ENCODE measurements at places on chromosomes 13 and 19.
A peak's percentile ranks its signal among the peaks of the same experiment; 100 is the strongest.

GRCh38 chr19:33293255-33294057 is 8.9 kb downstream of the CEBPA start:
- DNase-seq: peak; percentile 61

- no peak for DNase-seq
Observed at GRCh38 chr13:69999875-70000274, 107.8 kb upstream of the ATXN8OS start.

GRCh38 chr19:37251308-37252229 is 33.6 kb downstream of the ZNF383 start:
- DNase-seq: peak; percentile 82

GRCh38 chr13:68257111-68257842 is 1027.1 kb upstream of the PCDH9 start:
- DNase-seq: no peak

DNA sequence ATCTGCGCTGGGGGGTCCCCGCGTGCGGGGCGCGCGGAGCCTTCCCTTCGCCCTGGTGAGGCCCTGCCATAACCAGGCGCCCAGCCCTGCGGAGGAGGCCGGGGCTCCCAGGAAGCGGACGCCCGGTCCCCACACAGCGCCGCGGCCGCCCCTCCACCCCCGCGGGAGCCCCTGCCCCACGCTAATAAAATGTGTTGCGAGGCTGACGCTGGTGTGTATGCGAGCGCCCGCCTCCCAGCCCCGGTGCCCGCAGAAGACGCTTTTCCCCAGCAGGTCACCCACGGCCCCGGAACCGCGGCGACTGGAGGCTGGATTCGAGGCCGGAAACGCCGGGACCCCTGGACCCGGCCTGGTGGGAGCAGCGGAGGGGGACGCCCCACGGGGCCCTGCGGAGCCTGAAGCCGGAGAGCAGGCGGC is 12.1 kb upstream of the CDC34 start:
- no peak for DNase-seq

DNA sequence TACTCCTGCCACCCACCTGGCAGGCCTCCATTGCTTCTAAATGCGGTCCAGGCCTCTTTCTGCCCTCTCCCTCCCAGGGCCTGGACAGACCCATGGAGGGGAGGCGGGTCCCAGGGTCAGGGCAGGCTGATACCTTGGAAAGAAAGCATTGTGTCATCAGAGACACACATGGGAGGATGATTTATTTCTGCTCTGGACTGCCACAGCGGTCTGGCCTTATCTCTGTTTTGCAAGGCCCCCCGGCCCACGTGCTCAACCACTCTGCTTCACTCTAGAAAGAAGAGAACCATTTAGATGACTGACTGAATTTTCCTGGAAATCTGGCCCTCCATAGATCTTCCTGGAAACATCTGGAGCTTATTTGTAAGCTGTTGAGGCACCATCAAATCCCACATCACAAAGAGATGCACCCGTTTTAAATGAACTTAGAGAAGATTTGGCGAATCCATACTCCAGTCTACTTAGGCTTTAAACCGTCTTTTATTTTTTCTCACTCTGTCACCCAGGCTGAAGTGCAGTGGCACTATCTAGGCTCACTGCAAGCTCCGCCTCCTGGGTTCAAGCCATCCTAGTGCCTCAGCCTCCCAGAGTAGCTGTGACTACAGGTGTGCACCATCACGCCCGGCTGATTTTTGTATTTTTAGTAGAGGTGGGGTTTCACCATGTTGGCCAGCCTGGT is 48.3 kb upstream of the URI1 start:
- no peak for DNase-seq

- no peak for DNase-seq
Observed at GRCh38 chr13:107295416-107296140, 727.6 kb upstream of the ARGLU1 start.

GRCh38 chr19:58330458-58330857 is 3.7 kb downstream of the ZSCAN22 start:
- DNase-seq: no peak

- no peak for DNase-seq
Observed at GRCh38 chr13:110377826-110378201, 70.7 kb downstream of the COL4A2 start.

- DNase-seq: no peak
Observed at GRCh38 chr19:5690955-5691821, 1.1 kb downstream of the RPL36 start.

DNA sequence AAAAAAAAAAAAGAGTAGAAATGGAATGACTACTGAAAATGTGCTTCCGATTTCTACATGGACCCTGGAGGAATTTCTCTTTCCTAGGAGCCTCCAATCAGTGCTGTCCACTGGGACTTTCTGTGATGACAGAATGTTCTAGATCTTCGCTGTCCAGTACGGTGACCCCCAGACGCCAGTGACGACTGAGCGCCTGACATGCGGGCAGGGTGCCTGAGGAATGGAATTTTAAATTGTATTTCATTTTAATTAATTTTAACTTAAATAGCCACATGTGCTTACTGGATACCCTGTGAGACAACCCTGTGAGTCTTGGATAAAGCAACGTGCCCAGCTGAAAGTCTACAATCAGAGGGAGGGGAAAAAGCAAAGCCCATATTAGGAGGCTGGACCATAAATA is 4.1 kb upstream of the TLE6 start:
- no peak for DNase-seq

- DNase-seq: no peak
Observed at GRCh38 chr19:32497391-32497790, 83.6 kb upstream of the PDCD5 start.

DNA sequence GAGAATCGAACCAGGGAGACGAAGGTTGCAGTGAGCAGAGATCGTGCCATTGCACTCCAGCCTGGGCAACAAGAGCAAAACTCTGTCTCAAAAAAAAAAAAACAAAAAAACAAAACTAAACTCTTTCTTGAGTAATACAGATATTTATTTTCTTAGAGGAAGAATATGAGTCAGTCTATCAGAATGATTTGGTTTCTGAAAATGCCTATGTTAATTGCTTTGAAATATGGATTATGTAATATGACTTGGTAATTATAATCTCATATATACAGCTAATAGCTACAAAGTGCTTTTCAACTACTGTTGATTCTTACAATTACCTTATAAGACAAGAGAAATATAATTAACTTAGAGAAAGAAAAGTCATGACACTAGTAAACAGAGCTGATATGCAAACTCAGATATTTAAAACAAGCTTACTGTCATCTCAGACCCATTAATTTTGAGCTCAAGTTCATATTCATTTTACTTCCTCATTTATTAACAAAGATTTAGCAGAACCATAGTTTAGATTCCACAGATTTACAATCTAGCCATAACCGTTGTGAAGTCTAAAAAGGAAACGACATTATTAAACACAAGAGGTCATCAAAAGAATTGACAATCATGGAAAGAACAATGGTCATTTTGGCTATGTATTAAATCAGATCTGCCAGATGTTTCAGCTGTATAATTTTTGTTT is 88.0 kb downstream of the TBC1D4 start:
- no peak for DNase-seq

GRCh38 chr13:59801107-59801880 is 362.4 kb downstream of the DIAPH3 start:
- no peak for DNase-seq

DNA sequence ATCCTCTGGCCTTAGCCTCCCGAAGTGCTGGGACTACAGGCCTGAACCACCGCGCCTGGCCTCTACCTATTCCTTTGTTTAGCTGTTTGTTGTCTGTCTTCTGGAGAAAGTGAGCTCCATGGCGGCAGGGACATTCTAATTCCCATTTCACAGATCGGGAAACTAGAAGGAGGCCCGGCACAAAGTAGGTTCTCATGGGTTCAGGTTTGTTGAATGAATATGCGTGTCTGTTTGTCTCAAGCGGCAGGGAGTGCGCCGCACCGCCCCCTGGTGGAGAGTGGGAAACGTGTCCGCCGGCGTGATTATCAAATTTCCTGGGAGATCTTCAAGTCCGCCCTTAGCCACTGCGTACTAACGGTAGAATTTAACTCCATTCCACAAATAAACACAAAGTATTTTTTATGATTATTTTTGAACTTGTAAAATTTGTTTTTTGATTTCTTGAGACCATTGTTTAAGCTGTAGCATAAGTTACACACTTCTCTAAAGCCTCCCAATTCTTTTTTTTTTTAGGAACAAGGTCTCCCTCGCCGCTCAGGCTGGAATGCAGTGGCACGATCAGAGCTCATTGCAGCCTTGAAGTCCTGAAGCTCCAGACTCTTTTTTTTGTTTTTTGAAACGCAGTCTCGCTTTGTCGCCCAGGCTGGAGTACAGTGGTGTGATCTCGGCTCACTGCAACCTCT is 8.9 kb upstream of the CCDC9 start:
- DNase-seq: peak; percentile 46

DNA sequence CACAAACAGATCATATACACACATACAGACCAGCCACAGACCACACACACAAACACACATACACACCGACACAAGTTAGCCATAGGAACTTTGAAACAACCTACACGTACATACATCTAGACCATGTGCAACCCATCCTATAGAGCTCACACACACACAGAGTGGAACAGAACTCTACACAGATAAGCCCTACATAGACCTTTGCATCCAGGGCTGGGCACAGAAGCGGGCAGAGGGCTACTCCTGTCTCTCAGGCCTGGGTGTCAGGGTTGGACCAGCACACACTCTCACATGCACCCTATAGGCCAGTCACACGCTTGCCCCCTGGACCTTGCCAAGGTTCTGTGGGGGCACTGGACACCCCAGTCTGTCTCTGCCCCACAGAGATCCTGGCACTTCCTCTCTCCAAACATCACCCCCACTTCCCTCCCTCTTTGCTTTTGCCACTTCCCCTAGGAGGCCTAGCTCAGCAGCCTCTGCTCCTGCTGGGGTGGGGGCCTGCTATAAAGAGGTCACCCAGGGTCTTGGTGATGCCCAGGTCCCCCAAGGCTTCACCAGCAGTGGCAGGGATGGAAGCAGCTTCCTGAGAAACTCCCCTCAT is 5.8 kb upstream of the JUNB start:
- no peak for DNase-seq

DNA sequence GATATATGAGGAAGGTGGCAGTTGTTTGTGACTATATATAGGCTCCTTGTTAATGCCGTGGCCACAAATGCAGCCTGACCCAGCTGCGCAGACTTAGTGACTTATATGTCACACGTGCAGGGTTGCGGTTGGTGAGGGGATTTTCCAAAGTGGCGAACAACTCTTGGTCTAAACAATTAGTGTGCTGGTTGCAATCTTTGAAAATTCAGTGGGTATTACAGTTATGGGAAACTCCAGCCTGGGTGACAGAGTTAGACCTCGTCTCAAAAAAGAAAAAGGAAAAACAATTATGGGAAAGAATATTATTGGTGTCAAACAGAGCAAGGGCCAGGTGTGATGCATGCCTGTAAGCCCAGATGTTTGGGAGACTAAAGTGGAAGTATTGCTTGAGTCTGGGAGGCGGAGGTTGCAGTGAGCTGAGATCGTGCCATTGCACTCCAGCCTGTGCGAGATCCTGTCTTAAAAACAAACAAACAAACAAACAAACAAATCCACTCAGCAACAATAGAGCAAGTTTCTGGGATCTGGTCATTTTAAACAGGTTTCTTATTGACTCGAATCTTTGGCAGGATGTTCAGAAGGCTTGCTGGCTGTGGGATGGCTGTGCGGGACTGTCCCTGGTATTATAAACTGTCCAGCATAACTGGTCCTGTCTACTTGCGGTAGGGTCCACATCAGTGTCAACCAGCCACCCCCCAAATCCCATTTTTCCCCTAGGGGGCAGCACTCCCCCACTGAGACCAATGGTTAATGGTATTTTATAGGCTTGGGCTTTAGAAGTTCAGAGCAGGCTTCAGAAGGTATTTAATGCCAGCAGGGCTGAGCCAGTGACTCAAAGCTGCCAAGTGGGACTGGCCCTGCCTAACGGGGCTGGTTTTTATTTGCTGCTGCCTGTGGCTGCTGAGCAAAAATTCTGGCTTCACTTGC is 15.4 kb downstream of the RELB start:
- DNase-seq: peak; percentile 31

DNA sequence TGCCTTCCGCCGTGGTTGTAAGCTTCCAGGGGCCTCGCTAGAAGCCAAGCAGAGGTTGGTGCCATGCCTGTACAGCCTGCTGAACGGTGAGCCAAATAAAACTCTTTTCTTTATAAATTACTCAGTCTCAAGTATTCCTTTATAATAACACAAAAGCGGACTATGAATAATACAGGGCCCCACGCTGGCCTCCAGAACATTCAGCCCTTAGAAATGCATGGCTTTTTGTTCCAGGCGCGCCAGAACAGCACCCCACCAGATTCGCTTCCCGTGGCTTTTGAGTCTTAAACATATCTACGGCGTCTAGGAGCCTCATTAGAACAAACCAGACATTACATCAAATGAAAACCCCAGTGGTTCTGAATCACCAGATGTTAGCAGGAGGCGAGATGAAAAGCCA is 75.1 kb downstream of the SLC15A1 start:
- peak; percentile 40 for DNase-seq

- no peak for DNase-seq
Observed at GRCh38 chr19:51001515-51001914, at the start of gene KLK8. KLK8 (minus strand) TSS chr19:51001604; CDS start chr19:51001167, 437 bp downstream.

DNA sequence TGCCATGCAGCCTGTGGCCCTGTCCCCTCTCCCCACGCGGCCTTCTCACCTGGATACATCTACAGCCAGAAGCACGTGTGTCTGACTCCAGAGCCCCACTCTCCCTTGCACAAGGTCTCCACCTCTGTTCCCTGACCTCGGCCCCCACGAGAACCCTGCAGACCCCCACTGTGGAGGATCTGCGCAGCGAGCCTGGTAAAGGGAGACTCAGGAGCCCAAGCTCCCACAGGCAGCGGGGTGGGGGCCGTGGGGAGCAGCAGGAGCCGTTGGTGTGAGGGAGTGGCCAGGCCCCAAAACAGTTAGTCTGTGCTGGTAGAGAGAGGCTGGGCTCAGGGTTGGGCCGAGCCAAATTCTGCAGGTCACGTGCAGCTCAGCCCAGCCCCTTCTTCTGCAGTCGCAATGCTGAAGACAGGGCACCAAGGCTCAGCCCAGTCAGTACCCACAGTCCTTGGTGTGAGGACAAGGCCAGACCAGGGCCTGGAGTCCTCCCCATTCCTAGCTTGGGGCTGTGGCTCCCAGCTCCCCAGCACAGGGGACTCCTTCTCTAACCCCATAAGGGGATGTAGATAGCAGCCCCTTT is 28.7 kb upstream of the SLC7A10 start:
- DNase-seq: no peak

GRCh38 chr13:29125934-29126424 is 305.8 kb downstream of the MTUS2 start:
- no peak for DNase-seq

- DNase-seq: no peak
Observed at GRCh38 chr13:99476648-99477047, 24.6 kb upstream of the TM9SF2 start.

Measured in fibroblast of skin of left quadriceps (primary cell).